ENCODE measurements at places on chromosomes 4 and X.

- peak; percentile 34 for DNase-seq
Observed at GRCh38 chrX:15564981-15565579, 35.7 kb downstream of the ACE2 start.

DNA sequence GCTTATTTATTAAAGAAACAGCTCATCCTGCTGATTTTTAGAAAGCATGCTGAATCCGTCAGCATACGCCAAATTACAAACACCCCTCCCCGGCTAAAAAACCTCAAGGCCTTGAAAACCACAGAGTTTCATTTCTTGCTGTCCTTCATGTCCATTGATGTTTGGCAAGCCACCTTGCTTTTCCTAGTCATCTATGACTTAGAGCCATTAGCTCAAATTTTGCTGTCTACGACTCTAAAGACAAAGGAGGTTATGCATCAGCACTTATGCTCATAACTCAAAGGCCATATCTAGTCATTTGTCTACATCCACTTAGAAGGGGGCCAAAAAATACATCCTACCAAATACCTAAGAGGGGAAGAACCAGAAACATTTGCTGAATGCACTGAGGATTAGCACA, 925.1 kb downstream of the PCDH7 start:
- DNase-seq = no peak

DNA sequence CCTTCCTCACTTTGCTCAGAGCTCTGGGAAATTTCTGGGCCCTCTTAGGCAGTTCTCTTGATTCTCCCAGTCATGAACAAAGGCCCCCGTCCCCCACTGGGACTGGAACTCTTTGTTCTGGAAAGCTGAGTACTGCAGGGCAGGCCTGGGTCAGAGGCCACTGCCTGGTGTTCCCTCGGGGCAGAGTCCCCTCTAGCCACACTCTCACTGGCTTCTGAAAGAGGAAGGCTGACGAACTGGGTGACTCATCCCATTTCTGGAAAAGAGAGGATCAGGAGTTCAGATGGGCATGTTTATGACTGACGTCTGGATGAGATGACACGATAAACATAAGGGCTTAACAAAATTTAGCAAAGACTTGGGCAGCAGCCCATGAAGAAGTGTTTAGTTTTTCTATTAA, 47.7 kb downstream of the DDX3X start:
- DNase-seq = no peak

DNA sequence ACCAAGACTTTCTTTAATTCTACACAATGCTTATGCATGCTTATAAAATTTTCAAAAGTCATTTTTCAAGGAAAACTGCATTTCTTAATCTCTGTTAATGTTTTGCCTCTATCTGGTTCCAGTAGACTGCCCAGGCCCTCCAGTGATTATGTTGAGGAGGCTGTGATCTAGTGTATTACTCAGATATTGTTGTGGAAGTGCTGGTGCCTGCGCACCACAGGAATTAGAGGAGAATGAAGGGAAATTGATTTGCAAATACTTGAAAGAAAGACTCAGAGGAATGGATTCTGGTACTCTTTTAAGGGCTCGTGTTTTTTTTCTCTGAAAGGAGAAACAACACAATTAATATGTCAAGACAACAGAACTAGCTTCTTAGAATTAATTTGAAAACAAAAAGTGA, 1015.1 kb downstream of the RPA4 start:
- DNase-seq = no peak

GRCh38 chrX:99073551-99073950, 1336.5 kb downstream of the PCDH19 start:
- DNase-seq = no peak

DNA sequence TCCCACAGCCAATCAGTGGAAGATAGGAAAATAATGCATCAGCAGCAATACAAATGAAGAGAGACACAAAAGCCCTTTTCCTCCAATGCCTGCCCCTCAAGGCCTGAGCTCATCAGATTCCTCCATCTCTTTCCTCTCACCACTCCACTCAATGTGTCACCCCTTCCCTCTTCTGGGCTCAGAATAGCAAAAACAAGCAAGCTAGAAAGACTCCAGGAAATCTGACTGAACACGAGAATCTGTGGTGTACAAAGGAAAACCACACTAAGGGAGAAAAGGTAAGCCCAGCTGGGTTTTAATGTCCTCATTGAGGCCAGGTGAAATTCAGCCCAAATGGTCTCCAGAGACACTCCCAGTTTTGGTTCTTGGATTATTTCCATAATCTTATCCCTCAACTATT, 46.3 kb downstream of the ARHGEF9 start:
- DNase-seq = no peak

GRCh38 chr4:112222219-112222955, 9.2 kb upstream of the AP1AR start:
- DNase-seq = no peak

GRCh38 chr4:3680656-3681055, 85.5 kb upstream of the ADRA2C start:
- no peak for DNase-seq

DNA sequence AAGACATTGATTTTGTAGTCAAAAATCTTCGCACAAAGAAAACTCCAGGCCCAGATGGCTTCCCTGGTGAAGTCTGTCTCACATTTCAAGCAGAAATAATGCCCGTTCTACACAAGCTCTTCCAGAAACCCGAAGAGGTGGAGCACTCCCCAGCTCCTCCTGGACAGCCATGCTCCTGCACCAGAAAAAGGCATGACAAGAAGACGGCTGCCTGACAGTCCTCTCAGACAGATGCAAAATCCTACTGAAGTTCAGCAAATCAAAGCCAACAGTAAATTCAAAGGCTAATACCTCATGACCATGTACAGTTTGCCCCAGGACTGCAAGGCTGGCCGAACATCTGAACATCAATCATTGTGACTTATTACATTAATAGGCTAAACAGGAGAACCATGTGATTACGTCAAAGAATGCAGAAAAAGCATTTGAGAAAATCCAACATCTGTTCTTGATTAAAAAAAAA, 30.8 kb upstream of the MXD4 start:
- no peak for DNase-seq

DNA sequence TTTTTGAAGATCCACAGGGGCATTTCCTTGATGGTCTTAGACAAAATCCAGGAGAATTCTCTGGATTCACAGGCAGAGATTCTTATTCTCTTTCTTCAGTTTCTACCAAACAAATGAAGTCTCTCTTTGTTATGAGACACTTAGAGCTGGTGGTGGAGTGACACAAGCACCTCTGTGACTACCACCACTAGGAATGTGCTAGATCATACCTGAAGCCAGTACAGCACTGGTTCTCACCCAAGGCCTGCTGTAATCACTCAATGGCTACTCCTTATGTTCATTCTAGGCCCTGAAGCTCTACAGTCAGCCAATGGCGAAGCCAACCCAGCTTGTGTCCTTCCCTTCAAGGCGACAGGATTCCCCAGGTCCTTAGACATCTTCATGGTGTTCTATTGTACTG, 482.3 kb downstream of the TRAM1L1 start:
- DNase-seq = no peak

- DNase-seq = no peak
Observed at GRCh38 chr4:33975995-33976394, 2268.3 kb downstream of the ARAP2 start.

GRCh38 chr4:87054900-87055299, 120.1 kb downstream of the AFF1 start:
- no peak for DNase-seq

DNA sequence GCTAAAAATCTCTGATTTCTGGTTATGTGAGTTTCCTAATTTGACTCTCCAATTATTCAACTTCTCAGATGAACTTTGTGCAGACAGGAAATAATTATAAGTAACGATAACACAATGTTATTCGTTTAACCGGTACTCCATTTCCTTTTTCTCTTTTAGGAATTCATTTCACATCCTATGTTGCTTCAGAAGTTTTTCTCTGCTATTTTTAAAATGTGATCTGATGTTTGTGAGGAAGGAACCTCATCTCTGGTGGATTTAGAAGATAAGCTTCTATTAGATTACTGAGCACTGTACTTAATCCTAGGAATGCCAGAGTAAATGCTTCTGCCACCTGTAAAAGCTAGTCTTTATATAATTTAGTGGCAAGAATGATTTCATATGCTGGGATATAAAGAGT, 116.0 kb upstream of the ETNPPL start:
- DNase-seq = no peak

DNA sequence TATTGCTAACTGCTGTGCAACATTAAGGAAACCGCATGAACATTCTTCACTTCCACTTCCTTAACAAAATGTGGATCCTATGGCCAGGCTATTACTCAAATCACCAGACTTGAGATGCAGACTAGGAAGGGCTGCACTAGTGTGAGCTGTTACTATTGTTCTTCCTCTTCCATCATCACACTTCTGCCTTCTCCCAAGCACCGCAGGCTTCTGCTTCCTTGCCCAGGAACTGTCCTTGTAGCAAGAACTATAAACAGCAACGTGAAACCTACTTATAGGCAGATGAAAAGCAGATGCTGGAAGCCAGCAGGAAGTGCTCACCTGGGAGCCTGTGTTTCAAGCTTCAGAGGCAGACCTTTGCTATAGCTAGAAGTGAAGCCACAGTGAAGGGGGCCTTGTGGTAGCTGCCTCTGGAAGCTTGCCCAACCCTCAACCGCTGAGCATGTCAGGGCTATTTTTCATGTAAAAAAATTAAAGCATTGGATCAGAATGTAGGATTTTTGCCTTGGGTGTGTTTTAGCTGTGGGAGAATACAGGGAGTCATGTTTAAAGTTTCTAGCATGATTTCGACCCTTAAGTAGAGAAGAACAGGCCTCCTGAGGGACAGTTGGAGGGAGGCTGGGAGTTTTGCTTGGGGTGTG, 43.9 kb downstream of the CLNK start:
- no peak for DNase-seq

DNA sequence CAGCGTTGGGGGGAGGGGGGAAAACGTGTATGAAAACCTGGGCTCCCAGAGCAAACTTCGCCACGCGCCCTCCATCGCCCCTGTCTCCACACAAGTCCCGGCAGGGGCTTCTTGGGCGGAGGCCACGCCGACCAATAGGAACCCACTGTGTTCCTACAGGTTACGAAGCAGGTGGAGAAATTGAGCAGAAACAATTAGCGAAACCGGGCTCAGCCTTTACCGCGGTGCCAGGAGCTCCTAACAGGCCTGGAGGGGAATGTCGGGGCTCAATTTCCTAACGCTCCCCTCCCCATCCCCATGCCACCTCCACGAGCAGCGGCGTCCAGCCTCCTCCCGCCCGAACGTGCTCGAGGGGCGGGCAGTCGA, 589 bp upstream of the KIT start:
- no peak for DNase-seq

GRCh38 chr4:102735582-102735981, 25.2 kb downstream of the MANBA start:
- no peak for DNase-seq

DNA sequence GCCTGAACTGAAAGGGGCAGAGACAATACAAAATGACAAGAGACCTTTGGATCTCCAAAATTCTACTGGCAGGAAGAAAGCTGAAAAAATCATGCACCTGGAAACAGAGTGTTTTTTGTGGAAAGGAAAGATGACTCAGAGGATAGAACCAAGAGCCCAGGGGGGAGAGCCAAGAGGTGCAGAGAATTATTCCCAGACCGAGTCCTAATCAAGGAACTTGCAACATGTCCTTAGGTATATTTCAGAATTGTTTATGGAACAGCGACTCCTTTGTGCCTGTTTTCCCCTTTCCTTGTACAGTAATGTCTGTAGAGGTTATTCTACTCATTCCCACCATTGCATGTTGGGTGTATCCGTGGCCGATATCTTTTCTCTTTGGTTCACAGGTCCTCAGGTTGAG, 71.7 kb downstream of the YIPF6 start:
- no peak for DNase-seq

DNA sequence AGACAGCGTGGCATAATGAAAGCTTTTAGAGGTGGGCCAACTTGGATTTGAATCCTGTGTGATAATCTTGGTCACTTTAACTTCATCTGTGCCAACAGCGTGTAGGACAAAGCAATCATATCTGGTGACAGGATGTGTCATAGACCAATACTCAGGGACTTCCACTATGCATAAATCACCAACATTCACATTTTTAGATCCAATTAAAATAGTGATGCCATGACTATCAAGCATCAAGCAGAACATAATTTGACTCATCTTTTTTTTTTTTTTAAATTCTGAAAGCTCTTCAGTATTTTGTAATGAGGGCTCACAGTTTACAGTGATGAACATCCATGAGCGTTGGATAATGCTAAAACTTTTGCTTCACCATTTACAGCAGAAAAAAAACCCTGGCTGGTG, 27.3 kb upstream of the RAPGEF2 start:
- DNase-seq = no peak

- no peak for DNase-seq
Observed at GRCh38 chrX:118216509-118216908, 99.9 kb upstream of the KLHL13 start.

DNA sequence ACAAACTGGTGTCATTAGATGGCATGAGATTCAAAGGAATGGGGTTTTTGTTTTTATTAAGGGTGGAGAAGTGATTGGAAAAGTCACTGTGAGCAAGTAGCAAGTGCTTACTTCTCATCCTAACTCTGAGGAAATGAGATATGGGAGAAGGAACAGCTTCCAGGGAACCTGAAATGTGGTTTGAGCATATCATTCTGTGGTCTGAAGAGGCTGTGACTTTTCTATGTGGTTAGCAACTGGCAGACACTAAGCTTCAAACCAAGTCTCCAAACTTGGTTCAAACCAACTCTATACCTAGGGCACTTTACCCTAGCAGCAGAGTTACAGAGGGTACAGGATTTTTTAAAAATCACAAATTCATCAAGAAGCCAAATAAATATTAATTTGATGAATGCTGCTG, 58.2 kb downstream of the DCLK2 start:
- DNase-seq = no peak

DNA sequence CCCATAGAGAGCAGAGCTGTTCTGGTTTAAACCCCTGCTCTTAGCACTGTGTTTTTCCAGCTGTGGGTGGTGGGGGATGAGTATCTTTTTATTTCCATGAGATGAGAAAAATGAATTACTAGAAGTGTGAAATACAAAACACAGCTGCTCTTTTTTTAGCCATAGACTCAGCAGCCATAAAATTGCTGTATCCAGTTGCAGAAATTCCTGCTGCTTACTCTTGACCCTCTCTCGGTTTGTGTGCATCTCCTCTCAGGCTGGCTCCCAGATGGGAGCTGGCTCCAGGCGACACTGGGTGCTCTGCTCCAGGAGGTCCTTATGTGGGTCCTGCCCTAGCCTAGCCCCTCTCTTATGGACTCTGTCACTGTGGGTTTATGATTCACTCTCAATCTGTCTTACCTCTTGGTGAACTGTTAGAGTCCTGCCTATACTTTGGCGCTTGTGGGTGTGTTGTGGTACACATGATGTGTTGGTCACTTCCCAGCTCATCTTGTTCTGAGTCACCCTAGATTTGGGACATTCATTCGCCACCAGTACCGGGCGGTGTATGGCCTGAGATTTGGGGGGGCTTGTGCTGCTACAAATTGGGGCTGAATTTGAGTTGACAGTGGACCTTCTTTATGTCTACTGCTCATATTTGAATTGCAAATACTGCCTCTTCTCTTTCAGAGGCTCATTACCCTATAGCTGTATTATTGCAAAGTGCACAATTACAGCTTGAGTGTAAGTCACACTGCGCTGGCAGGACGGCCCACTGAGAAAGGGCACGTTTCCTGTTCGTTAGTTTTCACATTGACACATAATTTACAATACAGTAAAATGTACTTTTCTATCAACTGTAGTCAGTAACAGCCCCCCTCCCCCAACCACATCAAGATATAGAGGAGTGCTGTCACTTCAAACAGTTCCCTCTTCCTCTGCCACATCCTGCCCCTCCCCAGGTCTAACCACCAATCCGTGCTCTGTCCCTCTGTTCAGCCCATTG, 46.9 kb upstream of the MSANTD1 start:
- no peak for DNase-seq

Measured in ovary (tissue), 10 donors.